ENCODE measurements at places on chromosomes 3 and 15.

GRCh38 chr3:59117396-59117795 lies 67.6 kb upstream of the CFAP20DC start:
- DNase-seq = no peak

DNA sequence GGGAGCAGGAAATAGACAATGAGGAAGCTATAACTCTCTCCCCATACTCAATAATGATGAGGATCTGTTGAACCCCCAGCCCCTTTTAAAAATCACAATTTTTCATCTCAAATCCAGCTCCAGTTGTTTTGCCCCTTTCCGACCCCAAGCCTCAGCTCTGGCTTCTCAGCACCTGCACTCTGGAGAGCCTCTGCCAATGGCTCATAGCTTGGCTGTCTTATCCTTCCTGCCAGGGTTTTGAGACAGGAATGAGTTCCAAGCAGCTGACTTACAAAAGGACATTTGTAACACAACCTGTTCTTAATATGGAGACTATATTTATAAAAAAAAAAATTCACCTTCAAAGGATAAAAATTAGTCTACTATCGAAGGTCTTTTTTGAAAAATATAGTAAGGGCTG lies 105.9 kb upstream of the NEDD4 start:
- no peak for DNase-seq

DNA sequence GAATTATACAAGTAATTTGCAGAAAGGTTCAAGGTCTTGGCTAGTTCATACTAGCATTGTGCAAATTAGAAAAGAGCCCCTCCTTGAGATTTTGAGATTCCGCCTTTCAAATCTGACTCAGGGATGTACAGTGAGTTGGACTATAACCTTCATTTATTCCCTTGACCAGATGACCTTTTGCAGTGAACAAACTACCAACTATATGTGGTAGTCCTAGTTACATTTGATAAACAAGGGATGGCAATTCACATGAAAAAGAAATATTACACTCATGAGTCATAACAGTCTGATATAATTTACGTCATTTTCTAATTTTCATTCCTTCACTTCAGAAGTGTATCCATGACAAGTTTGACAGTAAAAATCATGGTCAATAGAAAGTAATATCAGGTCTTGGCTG lies 860.4 kb downstream of the ROBO1 start:
- DNase-seq = peak; percentile 22

DNA sequence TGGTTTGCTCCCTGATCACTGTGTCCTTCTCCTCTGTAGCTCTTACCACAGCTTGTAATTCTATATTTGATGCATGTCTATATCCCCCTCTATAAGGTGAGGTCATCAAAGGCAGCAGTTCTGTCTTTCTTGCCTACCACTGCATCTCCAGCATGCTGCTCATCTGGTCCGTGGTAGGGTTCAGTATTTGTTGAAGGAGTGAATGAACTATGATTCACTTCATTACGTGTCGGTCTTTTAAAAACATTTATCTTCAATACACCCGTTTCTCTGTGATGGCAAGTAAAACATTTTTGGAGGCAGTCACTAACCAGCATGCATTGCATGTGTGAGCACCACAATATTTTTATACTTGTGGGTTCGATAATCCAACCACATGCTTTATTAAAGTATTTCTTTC lies 27.6 kb downstream of the CHST14 start:
- DNase-seq = no peak

- DNase-seq = no peak
Measured at GRCh38 chr3:74617776-74618175, 3.3 kb upstream of the CNTN3 start.

DNA sequence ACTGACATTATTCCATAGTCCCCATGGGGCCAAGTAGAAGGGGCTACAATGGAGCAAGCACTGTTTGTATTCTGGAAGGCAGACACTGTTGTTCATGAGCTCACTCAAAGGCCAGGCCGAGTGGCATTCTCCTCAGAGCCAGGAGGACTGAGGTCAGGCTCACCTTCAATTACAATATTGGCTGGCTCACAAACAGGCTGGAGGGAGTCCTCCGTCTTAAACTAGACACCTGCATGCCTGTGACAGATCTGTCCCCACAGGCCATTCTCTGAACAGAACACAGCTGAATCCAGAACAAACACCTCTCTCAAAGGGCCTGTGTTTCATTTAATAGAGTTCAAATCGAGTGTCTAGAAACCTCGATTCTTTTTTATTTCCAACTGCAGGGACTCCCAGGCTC lies 347.4 kb upstream of the PPP2R3A start:
- peak; percentile 35 for DNase-seq

DNA sequence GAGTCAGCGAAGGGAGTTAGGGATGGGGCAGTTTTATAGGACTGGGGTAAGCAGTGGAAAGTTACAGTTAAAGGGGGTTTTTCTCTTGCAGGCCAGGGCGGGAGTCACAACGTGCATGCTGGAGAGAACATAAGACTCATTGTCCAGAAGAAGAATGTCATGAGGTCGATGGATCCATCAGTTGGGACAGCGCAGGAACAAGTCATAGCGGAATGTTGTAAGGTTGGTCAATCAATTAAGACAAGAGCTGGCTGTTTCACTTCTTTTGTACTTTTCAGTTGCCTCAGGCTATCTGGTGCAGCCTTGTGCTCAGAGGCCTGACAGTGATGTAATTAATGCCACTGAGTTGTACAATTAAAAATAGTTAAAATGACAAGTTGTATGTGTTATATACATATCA lies 165.6 kb downstream of the OCA2 start:
- DNase-seq = peak; percentile 11

- DNase-seq = no peak
Measured at GRCh38 chr3:126021702-126022101, 52.7 kb downstream of the ROPN1B start.

DNA sequence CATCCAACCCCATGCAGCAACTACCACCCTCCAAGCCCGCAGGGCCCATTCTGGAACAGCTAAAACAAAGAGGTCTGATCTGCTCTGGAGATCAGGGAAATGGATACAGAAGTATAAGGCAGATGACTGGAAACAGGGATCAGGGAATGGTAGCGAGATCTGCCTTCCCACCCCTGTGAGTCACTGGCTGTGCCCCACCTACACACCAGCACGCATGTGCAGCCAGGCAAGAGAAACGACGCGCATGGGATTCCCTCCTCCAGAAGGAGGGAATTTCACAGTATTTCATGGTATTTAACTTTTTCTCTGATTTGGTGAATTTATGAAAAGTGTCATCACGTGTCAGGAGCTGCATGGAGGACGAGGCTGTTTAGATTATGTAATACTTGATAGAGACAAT lies 116.7 kb downstream of the ARRDC4 start:
- peak; percentile 7 for DNase-seq

- DNase-seq = no peak
Measured at GRCh38 chr3:158713094-158713499, 19.2 kb downstream of the RARRES1 start.

DNA sequence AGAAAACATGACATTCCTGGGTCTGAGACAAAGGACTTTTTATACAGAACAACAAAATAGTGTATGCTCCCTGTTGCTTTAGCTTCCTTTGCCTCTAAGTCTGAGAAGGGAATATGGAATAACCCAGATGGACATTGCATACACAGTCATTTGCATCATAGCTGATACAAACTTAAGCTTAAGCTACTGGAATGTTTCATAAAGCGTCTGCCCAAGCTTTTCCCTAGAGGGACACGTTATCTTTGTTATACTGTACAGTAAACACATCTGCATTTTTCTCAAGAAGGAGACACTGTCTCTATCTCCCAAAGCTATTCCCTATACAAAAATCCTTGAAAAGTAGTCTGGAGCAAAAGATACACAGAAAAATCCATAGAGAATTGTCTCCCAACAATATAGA lies 775.0 kb downstream of the DIPK2A start:
- DNase-seq = no peak

GRCh38 chr3:134068429-134068828 lies 38.7 kb upstream of the SLCO2A1 start:
- no peak for DNase-seq

DNA sequence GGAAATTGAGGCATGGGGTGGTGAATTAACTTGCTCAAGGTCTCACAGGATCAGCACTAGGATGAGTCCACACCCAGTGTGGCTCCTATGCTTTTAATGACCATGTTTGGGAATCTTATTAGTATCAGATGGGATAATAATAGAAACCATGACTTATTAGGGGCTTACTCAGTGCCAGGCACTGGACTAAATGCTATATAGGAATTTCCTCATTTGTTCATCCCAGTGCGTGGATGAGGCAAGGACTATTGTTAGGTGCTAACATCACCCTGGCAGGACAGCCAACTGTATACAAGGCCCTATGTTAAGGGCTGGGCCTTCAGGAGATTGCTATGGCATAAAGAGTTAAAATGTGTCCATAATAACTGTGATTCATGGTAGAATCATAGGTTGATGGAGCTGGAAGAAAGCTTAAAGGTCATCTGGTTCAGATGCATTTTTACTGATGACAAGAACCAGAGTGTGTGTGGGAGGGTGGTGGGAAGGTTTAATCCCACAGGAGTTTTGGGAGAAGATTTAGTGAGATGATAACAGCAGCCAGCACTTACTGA lies 4.7 kb upstream of the FEM1B start:
- DNase-seq = no peak

DNA sequence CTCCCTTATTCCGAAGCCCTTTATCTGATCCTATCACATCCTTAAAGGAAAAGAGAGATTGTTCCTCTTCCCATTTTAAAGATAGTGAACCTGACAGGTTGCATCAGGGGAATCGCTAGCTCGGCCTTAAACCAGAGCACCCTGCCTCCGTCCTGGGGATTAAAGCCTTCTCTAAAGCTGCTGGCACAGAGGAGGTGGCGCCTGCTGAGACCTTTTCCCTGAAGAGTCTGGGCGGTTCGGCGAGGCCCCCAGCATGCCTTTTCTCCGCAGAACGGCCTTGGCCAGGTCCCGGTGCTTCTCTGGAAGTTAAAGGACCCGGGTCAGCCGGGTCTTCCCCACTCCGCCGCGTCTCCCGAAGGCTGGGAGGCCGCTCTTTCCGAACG lies 593 bp downstream of the FAM219B start:
- DNase-seq = peak; percentile 44

DNA sequence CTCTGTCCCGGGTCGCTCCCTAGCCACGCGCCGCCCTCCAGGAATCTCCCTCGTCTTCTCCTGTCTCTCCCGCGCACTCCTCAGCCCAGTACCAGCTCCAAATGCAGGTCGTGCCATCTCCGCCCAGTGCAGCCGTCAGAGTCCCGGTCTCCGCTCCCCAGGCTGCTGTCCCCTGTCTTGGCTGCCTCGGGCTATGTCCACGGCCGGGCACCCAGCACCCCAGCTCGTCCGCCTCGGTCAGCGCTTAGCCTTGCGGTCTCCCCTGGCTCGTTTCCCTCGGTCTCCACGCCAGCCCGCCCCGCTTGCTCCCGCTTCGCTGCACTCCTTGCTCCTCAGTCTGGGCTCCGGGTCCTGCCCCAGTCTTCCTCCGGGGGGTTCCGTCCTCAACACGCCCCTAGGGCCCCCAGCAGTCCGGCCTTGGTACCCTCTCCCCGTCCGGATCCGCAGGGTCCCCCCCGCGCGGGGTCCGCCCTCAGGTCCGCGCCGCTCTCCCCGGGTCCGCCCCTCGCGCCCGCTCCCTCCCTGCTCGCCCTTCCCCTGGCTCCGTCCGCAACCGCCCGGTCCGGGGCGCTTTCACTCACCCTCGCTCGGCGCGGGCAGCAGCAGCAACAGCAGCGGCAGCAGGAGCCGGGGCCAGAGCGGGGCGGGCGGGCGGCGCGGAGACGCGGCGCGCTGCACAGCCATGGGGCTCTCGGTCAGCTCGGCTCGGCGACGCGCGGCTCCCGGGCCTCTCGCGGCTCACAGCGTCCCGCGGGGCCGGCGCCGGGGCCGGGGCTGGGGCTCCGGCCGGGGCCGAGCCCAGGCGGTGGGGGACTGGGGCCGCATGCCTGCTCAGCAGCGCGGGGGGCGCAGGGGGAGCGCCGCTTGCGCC lies 462 bp downstream of the IGDCC3 start:
- DNase-seq = peak; percentile 67

DNA sequence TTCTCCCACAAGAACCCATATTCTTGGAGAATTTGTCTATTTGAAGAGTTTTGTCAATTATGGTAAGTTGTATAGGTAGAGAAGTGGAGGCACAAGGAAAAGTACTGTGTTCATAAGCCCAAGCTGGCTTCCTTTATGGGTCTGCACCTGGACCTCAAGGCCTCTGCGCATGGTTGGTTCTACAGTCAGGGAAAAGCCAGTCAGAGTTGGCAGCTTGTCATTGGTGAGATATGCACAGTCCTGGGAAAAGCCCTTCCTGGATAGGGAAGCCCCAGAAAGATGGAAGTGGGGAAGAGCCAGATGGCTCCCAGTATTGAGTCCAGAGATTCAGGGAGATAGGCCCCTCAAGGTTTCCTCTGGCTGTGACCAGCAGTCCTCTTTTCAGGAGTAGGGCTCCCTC lies 15.8 kb downstream of the BOC start:
- DNase-seq = no peak

DNA sequence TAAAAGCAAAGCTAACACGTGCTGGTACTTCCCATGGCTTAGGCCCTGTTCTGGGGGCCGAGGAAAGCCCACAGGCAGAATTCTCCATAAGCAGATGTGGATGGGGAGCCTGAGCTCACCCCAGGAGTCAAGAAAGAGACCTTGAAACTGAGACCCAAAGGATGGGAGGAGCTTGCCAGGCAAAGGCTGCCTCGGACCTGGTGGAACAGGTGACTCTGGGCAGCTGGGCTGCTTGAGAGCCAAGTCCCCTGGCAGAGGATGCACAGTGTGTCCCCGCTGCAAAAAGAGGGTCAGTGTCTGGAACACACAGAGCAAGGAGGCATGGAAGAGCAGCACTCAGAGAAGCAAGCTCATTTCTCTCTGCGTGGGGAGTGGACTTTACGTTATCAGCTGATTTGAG lies 528.7 kb downstream of the GABRG3 start:
- no peak for DNase-seq

DNA sequence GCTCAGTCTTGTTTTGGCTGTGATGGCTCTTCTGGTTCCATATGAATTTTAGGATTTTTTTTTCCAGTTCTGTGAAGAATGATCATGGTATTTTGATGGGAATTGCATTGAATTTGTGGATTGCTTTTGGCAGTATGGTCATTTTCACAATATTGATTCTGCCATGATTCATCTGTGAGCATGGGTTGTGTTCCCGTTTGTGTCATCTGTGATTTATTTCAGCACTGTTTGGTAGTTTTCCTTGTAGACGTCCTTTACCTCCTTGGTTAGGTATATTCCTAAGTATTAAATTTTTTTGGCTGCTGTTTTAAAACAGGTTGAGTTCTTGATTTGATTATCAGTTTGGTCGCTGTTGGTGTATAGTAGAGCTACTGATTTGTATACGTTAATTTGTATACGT lies 18.5 kb downstream of the TCF12 start:
- DNase-seq = no peak

- DNase-seq = peak; percentile 8
Measured at GRCh38 chr3:157713101-157713500, 209.9 kb upstream of the VEPH1 start.

- peak; percentile 54 for DNase-seq
Measured at GRCh38 chr3:154122552-154122911, 1.3 kb downstream of the ARHGEF26 start.
